ENCODE measurements at places on chromosomes 12 and 14. TPM values are rescaled to one million over a fixed set of nuclear protein-coding genes. Genes with fewer than 3 reads are reported as not detected.

The GABARAPL1 gene
- 129 TPM for total RNA-seq

The HOXC9 gene
- not detected for total RNA-seq

The NFKBIA gene
- 297 TPM for total RNA-seq

The C12orf54 gene
- total RNA-seq: not detected

The MUCL1 gene
- not detected for total RNA-seq

Measured in adrenal gland (tissue), 19 donors.